ENCODE measurements at places on chromosomes 12 and 14.

- no peak overlapping the region for H3K27ac ChIP-seq
- H3K4me3 ChIP-seq: no peak overlapping the region
- no peaks in the 10 kb centered on the region for H3K27me3 ChIP-seq
- peaks cover 61% of the 10 kb centered on the region for H3K4me1 ChIP-seq
- no peak for DNase-seq
Observed at GRCh38 chr12:31732926-31733548, 4.2 kb upstream of the AMN1 start.

GRCh38 chr12:53097564-53098353 is at the start of gene IGFBP6:
Gene IGFBP6, plus strand, starts transcription at chr12:53097667. Its CDS starts 51 bp downstream, at chr12:53097718.
- peak within 1 kb of the TSS; percentile 51 for H3K4me3 ChIP-seq
- H3K27ac ChIP-seq: no peak within 1 kb of the TSS
- peaks cover 50% of the 10 kb centered on the region for H3K4me1 ChIP-seq
- no peaks in the 10 kb centered on the region for H3K36me3 ChIP-seq

- no peaks in the 10 kb centered on the region for H3K27me3 ChIP-seq
- no peak overlapping the region for H3K4me3 ChIP-seq
- H3K27ac ChIP-seq: no peak overlapping the region
- H3K4me1 ChIP-seq: peaks cover 24% of the 10 kb centered on the region
Observed at GRCh38 chr14:102144914-102145313, 5.2 kb downstream of the WDR20 start.

DNA sequence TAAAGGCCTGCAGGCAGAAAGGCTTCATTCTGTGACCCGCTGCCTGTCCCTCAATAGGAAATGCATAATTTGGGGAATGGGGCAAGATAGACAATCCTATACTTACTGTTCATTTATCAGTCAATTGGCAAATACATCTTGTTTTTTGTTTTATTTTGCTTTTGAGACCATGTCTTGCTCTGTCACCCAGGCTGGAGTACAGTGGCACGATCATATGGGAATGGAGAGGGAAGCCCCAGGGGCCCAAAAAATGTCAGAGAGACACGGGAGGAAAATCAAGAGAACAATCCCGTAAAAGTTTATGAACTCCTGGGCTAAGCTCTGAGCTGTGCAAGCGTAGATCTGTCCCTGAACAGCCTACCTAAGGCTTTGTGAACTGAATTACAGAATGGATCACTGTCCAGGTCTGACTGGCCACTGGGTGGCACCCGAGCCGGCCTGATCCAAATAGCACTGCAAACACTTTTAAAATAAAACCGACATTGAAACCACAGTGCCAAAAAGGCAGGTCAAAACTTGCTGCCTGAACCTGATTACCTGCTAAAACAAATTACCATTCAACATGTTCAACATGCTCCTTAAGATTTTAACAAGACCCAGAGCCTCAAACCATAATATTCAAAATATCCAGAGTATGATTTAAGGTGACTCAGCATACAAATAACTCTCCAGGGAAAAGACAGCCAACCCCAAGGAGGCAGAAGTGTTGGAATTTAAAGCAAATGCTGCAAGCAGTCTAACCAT is 11.8 kb downstream of the COPS7A start:
- H3K27me3 ChIP-seq: no peaks in the 10 kb centered on the region
- H3K4me1 ChIP-seq: no peaks in the 10 kb centered on the region
- no peak overlapping the region for H3K4me3 ChIP-seq
- peak; percentile 23 for DNase-seq

DNA sequence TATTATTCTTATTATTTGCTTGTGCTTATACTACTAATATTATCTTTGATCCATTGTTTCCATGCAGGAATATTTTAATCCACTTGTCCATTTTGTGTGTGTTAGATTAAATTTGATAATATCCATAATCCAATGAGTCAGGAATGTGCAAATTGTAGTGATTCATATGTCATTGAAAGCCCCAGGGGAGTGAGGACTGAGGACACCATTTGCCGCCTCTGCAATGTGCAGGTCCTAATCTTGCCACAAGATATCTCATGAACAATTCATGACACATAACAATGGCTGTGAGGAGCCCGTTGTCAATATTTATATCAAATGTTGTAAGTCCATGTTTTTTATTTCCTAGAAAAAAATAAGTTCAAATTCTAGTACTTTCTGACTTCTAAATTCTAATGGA is 250.5 kb downstream of the ZFP36L1 start:
- H3K27ac ChIP-seq: no peak overlapping the region
- H3K36me3 ChIP-seq: no peaks in the 10 kb centered on the region
- no peak overlapping the region for H3K4me3 ChIP-seq

- no peaks in the 10 kb centered on the region for H3K27me3 ChIP-seq
- H3K4me1 ChIP-seq: peaks cover 9% of the 10 kb centered on the region
- H3K36me3 ChIP-seq: peaks cover 11% of the 10 kb centered on the region
Observed at GRCh38 chr14:95541346-95541745, 6.5 kb downstream of the GLRX5 start.

DNA sequence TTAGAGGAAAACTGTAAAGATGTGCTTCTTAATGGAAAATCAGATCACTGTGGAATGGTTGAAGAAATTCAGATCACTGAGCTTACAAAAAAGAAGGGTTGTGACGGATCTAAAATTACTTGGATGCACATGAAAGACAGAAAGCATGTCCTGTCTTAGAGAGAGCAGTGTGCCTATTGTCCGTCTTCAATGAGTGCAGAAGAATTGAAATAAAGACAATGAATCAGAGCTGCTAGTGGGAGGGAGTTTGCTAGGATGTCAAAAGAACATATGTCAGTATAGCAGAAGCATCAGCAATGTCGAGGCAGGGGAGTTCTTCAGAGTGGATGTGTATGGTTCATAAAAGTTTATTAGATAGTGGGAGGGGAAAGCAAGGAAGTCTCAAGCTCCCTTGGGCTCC is 172.7 kb downstream of the SYNE2 start:
- peaks cover 89% of the 10 kb centered on the region for H3K36me3 ChIP-seq
- no peaks in the 10 kb centered on the region for H3K27me3 ChIP-seq
- H3K4me3 ChIP-seq: no peak overlapping the region
- DNase-seq: no peak

GRCh38 chr12:31118347-31119191 is 44.9 kb downstream of the DDX11 start:
- peak overlapping the region; percentile 57 for H3K4me3 ChIP-seq
- peak; percentile 11 for DNase-seq

- peak; percentile 11 for DNase-seq
- peak overlapping the region; percentile 62 for H3K27ac ChIP-seq
- no peaks in the 10 kb centered on the region for H3K27me3 ChIP-seq
- no peak overlapping the region for H3K4me3 ChIP-seq
- peaks cover 17% of the 10 kb centered on the region for H3K36me3 ChIP-seq
- H3K4me1 ChIP-seq: peaks cover 20% of the 10 kb centered on the region
Observed at GRCh38 chr12:1488908-1489381, 105.4 kb downstream of the FBXL14 start.

- H3K4me1 ChIP-seq: peaks cover 28% of the 10 kb centered on the region
- H3K36me3 ChIP-seq: peaks cover 32% of the 10 kb centered on the region
- no peaks in the 10 kb centered on the region for H3K27me3 ChIP-seq
Observed at GRCh38 chr12:131929581-131930456, 743 bp downstream of the PUS1 start.

DNA sequence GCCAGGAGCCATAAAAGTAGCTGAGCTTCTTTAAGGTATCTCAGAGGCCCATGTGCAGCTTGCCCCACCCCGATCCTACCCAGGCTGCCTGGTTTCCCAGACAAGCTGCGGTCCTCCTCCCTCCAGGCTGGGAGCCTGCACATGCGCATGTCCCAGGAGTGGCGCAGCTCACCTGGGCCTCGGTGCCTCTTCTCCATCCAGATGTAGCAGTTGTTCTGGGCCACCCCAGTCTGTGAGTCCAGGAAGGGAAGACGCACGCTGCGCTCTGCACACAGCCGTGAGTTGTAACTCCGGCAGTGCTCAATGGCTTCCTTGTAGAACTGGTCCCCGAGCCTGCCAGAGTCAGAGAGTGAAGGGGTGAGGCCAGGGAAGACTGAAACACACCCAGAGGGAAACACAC is 122.3 kb downstream of the DPF3 start:
- no peak overlapping the region for H3K27ac ChIP-seq
- H3K4me3 ChIP-seq: no peak overlapping the region
- no peak for DNase-seq
- no peaks in the 10 kb centered on the region for H3K36me3 ChIP-seq

DNA sequence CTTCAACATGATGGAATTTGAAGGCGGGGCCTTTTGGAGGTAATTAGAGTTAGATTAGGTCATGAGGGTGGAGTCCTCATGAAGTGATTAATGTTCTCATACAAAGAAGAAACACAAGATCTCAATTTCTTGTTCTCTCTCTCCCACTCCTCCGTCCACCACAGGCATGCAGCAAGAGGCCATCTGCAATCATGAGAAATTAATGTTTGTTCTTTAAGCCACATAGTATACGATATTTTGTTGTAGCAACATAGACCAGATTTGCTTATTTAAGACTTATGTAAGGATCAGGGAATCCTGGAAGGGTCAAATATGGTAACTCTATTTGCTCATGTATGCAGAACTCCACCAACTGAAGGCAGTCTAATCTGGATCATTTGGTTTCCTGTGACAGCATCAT is 429.0 kb downstream of the LRIG3 start:
- no peak for DNase-seq
- no peaks in the 10 kb centered on the region for H3K4me1 ChIP-seq
- no peaks in the 10 kb centered on the region for H3K27me3 ChIP-seq
- H3K27ac ChIP-seq: no peak overlapping the region
- H3K4me3 ChIP-seq: no peak overlapping the region

DNA sequence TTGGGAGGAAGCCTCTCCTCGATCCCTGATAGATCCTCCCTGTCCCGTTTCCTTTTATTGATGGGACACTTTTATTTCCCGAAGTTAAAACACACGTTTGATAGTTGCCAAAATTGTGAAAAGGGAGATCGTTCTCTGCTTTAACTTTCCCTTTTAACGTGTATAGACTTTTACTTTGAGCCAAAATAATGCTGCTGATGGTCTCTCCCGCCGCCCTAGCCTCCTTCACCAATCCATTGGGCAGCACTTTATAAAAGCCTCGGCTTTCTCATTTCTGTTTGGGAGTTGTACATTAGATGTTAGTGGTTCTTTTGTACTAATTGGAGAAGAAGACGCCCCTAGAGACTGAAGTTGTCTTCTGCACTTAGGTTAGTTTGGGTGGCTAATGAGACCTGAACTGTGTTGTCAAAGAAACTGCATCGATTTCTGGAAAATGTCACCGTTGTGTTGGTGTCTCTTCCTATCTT is 1.4 kb downstream of the TMTC2 start:
- H3K4me3 ChIP-seq: peak overlapping the region; percentile 87
- H3K36me3 ChIP-seq: no peaks in the 10 kb centered on the region
- H3K4me1 ChIP-seq: peaks cover 16% of the 10 kb centered on the region
- no peaks in the 10 kb centered on the region for H3K27me3 ChIP-seq
- H3K27ac ChIP-seq: no peak overlapping the region

- peaks cover 34% of the 10 kb centered on the region for H3K4me1 ChIP-seq
- H3K36me3 ChIP-seq: no peaks in the 10 kb centered on the region
- H3K4me3 ChIP-seq: no peak overlapping the region
- no peak for DNase-seq
Observed at GRCh38 chr14:105201925-105202513, 20.9 kb upstream of the NUDT14 start.

DNA sequence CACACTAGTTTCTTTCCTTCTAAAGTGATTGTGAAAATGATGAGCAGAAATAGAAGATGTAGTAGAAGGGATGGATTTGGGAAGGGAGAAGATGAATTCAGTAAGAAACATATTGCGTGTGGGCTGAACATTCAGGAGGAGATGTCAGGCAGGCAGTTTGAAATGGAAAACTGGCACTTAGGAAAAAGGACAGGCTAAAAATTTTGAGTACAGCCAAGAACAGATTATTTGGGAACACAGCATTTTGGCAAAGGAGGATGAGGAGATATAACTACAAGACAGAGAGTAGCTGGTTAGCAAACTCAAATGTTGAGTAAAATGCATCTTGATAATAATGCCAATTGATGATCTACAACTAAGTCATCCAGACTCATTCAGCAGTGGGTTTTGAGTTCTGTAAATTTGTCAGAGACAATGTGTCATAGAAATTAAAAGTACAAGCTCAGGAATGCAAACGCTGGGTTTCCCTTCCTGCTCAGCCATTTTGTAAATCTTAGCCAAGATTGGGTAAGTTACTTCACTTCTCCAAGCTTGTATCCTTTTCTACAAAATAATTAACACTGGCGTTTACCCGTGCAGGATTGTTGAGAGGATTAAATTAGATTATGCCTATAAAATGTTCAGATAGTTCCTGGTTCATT is 255.0 kb downstream of the NAV3 start:
- H3K27me3 ChIP-seq: no peaks in the 10 kb centered on the region
- no peaks in the 10 kb centered on the region for H3K36me3 ChIP-seq
- H3K4me3 ChIP-seq: no peak overlapping the region

GRCh38 chr14:104187931-104188726 is 49.7 kb downstream of the KIF26A start:
- no peaks in the 10 kb centered on the region for H3K4me1 ChIP-seq
- no peak overlapping the region for H3K4me3 ChIP-seq
- H3K27me3 ChIP-seq: no peaks in the 10 kb centered on the region

DNA sequence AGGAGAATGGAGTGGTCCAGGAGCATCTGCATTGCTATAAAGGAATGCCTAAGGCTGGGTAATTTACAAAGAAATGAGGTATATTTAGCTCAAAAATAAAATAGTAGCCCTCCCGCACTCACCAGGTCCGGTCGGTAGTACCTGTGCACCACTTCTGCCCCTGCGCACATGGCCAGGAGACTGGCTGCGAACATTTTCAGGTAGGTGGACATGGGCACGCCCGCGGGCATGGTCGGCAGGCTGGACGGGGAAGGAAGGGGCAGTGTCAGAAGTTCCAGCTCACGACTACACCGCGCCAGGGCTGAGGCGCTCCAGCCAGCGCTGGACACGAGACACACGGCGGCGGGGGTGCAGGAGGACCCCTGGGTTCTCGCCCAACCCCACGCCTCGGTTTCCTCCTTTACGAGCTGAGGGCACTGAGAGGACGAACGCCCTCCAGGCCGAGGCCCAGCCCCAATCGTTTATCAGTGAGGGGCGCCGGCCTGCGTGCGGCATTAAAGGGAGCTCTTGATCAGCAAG is 9.1 kb upstream of the TDG start:
- peaks cover 25% of the 10 kb centered on the region for H3K4me1 ChIP-seq
- H3K27me3 ChIP-seq: no peaks in the 10 kb centered on the region
- H3K4me3 ChIP-seq: peak overlapping the region; percentile 95
- peaks cover 27% of the 10 kb centered on the region for H3K36me3 ChIP-seq
- no peak for DNase-seq

Measured in CD4-positive, alpha-beta T cell (primary cell).